ENCODE measurements at places on chromosomes 2 and 18.

- DNase-seq, result no peak
Observed at GRCh38 chr2:234165421-234165820, 114.9 kb downstream of the SPP2 start.

- DNase-seq, result no peak
Observed at GRCh38 chr2:187875261-187876141, 321.3 kb upstream of the TFPI start.

GRCh38 chr18:55236150-55236931, 277.1 kb upstream of the CCDC68 start:
- no peak for DNase-seq

- no peak for DNase-seq
Observed at GRCh38 chr2:194735837-194736542, 921.0 kb upstream of the SLC39A10 start.

DNA sequence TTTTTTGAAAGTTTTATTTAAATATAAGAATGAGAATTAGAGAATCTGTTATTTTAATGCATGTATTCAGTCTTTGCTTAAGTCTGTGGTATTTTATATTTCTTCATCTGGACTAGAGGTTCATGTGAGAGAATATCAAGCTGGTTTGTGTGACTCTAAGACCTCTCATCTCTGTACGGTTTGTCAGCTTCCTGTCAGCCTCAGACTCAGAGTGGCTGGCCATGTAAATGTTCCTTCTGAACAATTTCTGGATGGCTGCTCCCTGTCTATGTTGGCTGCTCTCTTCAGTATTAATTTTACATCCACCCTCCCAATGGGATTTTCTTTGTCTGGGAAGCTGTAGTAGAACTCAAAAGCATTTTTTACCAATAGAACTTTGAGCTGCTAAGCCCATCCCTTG, 225.3 kb upstream of the THUMPD2 start:
- no peak for DNase-seq

- no peak for DNase-seq
Observed at GRCh38 chr2:197248001-197248401, 62.6 kb downstream of the ANKRD44 start.

- DNase-seq, result no peak
Observed at GRCh38 chr2:75289771-75290170, 90.5 kb upstream of the TACR1 start.

Measured in GM10248 (cell line).